Omental fat pad (tissue), 4 donors: ENCODE measurements at places on chromosomes 2 and 18.

DNA sequence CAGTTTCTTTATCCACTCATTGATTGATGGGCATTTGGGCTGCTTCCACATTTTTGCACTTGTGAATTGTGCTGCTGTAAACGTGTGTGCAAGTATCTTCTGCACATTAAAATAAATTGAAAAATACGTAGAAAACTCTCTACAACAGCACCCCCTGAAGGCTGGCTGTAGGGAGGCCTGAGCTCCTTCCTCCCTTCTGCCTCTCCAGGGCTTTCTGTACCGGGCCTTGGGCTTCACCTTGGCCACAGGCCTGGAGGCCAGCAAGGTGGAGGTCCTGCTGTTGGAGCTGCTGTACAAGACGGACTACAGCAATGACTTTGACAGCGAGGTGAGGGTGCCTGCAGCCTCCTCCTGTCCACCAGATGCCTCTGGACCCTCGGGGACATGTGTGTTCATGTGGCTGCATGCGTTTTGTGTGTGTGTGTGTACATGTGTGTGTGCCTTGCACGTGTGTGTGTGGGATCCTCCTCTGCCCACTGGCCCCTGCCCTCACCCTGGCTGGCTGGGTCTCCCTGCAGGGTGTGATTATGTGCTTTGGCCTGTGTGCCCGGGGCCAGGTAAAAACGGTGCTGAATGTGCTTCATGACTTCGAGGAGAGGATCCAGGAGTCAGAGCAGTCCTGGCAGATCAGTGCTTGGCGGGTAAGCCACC, 29.2 kb downstream of the MROH2A start:
- DNase-seq, result no peak

GRCh38 chr2:147182260-147182659, 662.6 kb upstream of the ACVR2A start:
- no peak for DNase-seq

GRCh38 chr2:216083464-216084281, 2.0 kb downstream of the TMEM169 start:
- no peak for DNase-seq

DNA sequence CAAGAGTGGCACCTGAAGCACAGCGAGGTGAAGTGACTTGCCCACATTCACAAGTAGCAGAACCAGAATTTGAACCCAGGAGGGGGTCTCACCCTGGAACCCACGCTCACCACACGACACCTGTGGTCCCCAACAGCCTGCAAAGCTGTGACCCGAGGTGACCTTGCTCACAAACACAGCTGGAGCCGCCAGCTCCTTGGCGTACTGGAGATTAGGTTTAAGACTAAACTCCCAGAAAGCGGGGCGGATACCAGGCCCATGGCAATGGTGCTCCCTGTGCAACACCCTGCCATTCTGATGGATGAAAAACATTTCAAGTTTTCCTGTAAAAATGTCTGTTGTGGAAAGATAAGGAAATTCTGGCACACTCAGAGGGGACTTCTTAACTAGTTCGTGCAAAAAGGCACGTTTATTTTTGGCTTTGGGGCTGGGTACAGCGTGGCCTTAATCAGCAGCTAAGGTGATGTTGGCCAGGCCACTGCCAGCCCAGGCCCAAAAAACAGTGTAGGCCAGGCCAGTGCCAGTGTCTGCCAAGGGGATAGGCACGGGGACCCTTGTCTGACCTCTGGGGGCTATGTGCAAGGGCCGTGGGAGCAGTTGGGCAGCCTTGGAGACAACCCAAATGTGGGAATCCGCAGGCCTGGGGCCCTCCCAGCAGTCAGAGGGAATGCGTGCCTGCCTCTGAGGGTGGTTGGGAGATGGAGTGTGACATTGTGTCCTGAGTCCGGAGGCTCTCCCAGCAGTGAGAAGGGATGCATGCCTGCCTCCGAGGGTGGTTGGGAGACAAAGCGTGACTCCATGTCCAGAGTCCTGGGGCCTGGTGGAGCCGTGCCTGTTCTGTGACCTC, 185.0 kb upstream of the HS6ST1 start:
- no peak for DNase-seq

- DNase-seq, result no peak
Measured at GRCh38 chr18:60746491-60746890, 373.9 kb upstream of the MC4R start.

GRCh38 chr2:167986223-167986622, 261.2 kb downstream of the STK39 start:
- no peak for DNase-seq

GRCh38 chr2:67446491-67446911, 49.4 kb downstream of the ETAA1 start:
- DNase-seq, result no peak

GRCh38 chr2:207408086-207408794, 121.5 kb upstream of the CREB1 start:
- DNase-seq, result no peak

- no peak for DNase-seq
Measured at GRCh38 chr18:908758-909724, 4.4 kb downstream of the ADCYAP1 start.

GRCh38 chr2:151380580-151381235, 23.3 kb downstream of the TNFAIP6 start:
- DNase-seq, result no peak

- DNase-seq, result no peak
Measured at GRCh38 chr2:29117636-29118303, 2.6 kb downstream of the CLIP4 start.

GRCh38 chr2:88448248-88448647, 4.2 kb downstream of the FOXI3 start:
- DNase-seq, result no peak

- DNase-seq, result peak; percentile 48
Measured at GRCh38 chr2:235026649-235027557, 75.1 kb downstream of the SH3BP4 start.

- DNase-seq, result no peak
Measured at GRCh38 chr18:62876828-62877227, 161.5 kb downstream of the PHLPP1 start.

GRCh38 chr2:162478721-162479129, 134.8 kb downstream of the GCA start:
- no peak for DNase-seq

DNA sequence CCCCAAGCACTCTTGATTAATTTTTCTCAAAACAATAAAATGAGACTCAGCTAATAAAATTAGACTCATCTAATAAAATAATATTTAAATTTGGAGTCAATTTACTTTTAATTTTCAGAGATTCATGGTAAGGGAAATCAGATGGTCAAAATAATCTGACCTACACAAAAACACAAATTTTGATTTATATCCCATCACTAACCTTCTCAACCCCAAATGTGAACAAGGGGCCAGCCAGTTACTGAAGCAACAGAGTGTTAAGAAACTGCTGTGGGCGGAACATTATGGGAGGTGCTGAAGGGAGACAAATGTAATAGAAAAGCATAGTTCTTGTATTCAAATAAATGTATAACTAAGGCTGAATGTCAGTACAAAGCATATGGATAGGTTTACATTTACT, 28.5 kb upstream of the PPP3R1 start:
- DNase-seq, result no peak

- no peak for DNase-seq
Measured at GRCh38 chr18:13486284-13486683, 240.1 kb downstream of the FAM210A start.

DNA sequence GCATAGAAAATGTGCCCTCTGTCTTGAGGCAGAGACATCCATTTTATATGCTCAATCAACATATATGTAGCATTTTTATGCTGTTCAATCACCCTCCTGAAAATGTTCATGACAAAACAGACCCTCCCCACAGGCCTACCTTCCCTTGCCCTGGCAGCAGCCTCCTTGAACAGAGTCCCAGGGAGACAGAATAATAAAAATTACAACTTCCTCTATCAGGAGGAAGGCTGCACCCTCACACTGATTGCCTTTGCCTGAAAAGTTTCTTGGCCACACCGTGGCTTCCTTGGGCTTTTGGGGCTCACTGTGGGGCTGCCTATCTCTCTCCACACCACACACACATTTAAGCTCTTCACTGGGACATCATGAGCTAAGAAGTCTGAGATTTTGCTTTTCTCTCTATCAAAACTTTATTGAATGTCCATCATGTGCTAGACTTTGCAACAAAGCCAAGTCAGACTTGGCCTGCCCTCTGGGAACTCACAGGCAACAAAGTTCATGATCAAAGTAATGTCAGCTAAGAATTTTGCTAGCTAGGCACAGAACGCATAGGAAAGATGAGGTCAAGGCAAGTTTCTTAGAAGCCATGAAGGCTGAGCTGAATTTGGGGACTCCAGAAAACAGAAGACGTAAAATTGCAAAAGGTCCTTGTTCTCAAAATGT, 101.6 kb downstream of the BCL2L11 start:
- no peak for DNase-seq

DNA sequence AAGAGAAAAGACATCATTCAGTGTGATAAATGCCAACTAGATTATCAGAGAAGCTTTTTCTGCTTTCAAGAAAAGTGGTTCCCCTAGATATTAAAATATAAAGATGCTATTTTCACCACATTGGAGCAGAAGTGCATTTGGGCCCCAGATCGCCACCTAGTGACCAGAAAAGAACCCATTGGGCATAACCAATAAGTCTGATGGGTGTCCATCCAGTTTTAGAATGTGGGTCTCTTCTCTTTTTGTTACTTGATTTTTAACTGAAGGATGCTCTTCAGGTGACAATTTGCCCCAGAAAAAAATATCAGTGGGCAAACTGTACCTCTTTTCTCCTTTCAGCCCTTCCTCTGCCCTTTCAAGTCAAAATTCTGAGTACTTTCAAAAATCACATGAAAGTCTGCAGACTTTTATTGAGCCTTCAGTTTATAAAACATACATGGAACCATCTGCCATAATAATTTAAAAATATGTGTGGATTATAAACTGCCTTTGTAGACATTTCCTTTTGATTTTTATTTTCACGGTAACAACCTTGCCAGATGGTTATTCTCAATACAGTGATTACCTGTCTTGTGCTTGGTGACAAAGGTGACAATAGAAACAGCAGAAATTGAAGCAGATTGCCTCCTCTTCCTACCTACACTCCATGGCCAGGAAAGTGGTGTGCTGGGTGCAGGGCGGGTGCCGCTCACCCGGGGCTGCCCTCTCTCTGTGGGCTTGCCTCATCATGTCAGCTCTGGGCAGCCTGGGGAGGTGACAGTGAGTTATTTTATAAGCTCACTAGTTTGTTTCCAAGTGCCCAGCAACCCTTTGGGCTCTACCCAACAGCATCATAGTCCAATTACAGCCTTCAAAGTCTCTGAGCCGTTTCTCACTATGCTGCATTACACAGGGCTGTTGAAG, 124.5 kb downstream of the DCDC2C start:
- DNase-seq, result no peak

GRCh38 chr2:54960164-54960563, 90.1 kb downstream of the RTN4 start:
- no peak for DNase-seq

DNA sequence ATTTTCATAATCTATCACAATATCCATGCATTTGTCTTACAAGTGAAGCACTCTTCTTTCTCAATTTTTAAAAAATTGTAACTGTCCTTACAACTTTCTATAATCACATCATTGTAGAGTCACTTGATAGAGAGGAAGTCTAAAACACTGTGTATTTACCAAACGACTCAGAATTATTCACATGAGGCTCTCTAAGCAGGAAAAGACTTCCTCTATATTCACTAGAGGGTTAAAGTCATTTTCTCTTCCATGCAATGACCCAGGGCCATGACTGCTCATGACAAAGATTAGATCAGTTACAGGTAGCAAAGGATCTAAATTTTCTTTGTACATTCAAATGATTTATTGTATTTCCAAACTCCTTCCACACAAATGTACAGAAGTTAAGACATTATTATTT, 9.0 kb upstream of the SLC1A4 start:
- DNase-seq, result no peak

GRCh38 chr2:98470851-98471255, 26.2 kb downstream of the INPP4A start:
- DNase-seq, result no peak

DNA sequence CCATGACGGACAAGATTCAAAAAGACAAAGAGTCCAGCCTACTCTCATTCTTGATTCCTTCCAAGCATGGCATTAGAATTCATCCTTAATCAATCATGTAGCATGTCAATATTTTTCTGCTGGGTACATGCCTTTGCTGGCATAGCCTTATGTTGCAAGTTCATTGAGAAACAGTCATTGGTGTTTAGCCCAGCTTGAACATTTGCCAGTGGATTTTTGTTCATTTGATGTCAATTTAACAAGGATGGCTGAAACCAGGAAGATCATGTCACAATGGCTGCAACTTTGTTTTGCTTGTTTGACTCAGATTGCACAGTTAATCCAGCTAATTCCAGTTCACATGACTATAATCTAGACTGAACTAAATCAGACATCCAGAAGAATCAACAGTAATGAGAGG, 1132.2 kb downstream of the LRP1B start:
- no peak for DNase-seq

DNA sequence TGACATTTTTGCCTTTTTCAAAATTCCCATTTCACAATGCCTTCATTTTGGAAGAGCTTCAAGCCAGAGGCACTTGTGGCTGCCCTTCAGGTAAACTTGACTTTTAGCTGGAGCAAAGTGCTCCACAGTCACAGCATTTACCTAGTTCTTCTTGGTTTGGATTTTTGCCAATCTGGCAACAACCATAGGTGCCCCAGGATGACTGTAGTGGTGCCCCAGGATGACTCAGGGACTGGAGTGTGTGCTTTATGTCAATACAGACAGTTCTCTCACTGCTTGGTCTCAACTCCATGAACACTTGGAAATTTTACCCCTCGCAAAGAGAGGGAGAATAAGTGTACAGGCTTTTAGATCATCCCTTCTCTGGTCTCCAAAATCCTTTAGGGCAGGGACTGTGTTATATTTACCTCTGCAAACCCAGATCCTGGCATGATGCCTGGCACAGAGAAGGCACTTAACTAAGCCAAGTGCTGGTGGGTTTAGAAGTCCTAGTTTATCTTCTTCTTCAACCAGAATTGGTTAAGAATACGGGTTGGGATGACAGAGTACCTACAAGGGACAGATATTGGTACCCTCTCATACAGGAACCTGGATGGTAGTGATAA, 15.3 kb upstream of the PTPN4 start:
- DNase-seq, result no peak

DNA sequence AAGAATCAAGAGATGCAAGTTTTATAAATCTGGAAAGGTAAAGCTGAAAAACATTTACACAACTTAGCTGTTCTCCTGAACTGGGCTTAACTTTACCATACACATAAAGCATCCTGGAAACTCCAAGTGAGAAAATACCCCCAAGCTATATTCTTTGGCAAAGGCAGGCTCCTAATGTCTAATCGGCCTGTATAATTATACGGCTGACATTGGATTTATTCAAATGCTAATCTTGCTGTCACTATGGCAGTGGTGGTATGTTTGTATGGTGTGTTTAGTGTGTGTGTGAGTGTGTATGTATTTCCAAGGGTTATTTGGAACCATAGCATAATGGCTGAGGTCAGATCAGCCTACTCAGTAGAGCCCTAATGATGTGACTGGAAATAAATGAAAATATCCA, 1031.8 kb upstream of the ZEB2 start:
- no peak for DNase-seq
